CD4-positive, alpha-beta T cell treated with Interferon alpha-2 for 1 hour (primary cell): ENCODE measurements at places on chromosomes 12 and 14.

GRCh38 chr14:51929166-51929565, 60.2 kb upstream of the RTRAF start:
- DNase-seq, result no peak

GRCh38 chr12:59847127-59847526, 251.3 kb downstream of the SLC16A7 start:
- no peak for DNase-seq

GRCh38 chr14:30621354-30621939, 672 bp upstream of the SCFD1 start:
- DNase-seq, result peak; percentile 16

DNA sequence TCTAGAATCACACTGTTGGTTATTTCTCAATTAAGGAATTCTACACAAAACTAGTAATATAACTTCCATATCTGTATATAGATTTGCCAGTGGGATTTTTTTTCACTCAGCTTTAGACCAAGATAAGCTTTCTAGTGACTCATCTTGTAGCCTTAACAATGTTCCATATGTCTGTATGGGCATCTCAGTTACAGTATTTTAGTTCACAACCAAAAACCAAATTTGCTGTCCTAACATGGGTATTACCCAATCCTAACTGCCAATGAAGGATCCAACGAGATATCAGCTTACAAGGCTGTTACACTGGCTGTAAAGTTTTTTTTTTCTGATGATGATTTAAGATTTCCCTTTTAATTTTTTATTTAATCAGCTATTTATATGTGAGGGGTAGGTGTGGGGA, 31.5 kb upstream of the KRR1 start:
- DNase-seq, result no peak

GRCh38 chr12:56101045-56101444, 3.3 kb upstream of the PA2G4 start:
- no peak for DNase-seq

GRCh38 chr12:1936406-1937320, 18.2 kb upstream of the CACNA2D4 start:
- DNase-seq, result no peak

DNA sequence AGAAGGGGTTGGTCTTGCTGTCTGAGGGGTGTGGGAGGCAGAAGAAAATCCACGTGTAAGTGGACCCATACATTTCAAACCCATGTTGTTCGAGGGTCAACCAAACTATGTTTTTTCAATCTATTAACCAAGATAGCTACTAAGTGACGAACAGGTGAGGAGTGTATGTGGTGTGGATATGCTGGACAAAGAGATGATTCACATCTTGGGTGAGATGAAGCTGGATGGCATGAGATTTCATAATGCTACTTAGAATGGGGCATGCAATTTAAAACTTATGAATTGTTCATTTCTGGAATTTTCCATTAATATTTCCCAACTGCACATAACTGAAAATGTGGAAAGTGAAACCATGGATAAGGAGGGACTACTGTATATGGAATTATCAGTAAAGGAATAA, 17.9 kb upstream of the KTN1 start:
- DNase-seq, result no peak

DNA sequence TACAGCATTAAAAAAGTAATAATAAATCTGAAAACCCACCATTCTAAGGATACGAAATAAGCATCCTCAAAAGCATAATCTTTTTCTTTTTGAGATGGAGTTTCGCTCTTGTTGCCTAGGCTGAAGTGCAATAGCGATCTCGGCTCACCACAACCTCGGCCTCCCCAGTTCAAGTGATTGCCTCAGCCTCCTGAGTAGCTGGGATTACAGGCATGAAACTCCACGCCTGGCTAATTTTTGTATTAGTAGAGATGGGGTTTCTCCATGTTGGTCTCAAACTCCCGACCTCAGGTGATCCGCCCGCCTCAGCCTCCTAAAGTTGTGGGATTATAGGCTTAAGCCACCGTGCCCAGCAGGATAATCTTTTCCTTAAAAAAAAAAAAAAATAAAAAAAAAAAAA, 4.3 kb downstream of the CCNT1 start:
- DNase-seq, result no peak

DNA sequence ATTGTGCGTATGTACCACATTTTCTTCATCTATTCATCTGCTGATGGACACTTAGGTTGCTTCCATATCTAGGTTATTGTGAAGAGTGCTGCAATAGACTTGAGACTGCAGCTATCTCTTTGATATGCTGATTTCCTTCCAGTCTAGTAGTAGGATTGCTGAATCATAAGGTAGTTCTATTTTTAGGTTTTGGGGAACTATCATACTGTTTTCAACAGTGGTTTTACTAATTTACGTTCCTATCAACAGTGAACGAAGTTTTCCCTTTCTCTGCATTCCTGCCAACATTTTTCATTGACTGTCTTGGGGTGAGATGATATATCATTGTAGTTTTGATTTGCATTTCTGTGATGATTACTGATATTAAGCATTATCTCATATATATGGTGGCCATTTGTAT, 482.2 kb downstream of the SLC16A7 start:
- no peak for DNase-seq

- DNase-seq, result peak; percentile 87
These were observed 65.0 kb downstream of the SETD3 start for GRCh38 chr14:99415496-99416281.

- peak; percentile 9 for DNase-seq
These were observed 37.4 kb upstream of the PSMA6 start for GRCh38 chr14:35254736-35255135.

DNA sequence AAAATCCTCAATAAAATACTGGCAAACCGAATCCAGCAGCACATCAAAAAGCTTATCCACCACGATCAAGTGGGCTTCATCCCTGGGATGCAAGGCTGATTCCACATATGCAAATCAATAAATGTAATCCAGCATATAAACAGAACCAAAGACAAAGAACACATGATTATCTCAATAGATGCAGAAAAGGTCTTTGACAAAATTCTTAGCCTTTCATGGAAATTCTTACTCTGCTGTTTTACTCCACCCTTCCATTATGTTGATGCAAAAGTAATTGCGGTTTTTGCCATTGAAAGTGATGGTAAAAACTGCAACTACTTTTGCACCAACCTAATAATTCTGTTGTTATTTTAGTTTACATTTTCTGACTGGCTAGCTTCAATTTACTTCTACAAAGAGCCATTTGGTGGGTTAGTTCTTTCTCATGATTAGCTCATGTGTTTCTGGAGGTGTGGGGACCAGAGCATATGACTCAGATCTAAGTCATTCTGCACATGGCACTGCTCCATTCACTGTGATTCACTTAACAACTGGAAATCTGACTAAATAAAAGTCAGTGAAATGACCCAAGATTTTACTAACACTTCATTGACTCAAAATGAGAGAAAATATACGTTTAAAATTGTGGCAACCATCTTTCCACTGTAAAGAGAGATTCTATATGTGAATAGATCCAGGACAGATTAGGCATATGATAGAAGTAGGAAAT, 99.9 kb downstream of the TMTC3 start:
- no peak for DNase-seq

DNA sequence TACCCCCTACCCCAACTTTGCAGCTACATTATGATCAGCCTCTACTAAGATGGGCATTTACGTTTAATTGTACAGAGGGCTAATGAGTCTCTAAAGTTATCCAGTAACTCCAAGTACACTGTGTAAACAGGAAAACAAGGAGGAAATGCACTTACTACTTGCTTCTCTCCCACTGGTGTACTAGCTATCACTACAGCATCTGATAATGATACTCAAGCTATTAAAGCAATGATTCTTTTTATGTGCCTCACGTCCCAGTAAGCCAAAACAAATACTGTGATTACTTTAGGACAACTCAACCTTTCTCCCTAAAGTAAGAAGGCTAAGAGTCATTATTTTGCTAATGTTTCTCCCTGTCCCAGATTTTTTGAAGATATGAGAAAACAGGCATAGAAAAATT, 128.6 kb upstream of the CCDC175 start:
- no peak for DNase-seq

GRCh38 chr12:11500861-11501230, 105.5 kb upstream of the PRB2 start:
- no peak for DNase-seq

DNA sequence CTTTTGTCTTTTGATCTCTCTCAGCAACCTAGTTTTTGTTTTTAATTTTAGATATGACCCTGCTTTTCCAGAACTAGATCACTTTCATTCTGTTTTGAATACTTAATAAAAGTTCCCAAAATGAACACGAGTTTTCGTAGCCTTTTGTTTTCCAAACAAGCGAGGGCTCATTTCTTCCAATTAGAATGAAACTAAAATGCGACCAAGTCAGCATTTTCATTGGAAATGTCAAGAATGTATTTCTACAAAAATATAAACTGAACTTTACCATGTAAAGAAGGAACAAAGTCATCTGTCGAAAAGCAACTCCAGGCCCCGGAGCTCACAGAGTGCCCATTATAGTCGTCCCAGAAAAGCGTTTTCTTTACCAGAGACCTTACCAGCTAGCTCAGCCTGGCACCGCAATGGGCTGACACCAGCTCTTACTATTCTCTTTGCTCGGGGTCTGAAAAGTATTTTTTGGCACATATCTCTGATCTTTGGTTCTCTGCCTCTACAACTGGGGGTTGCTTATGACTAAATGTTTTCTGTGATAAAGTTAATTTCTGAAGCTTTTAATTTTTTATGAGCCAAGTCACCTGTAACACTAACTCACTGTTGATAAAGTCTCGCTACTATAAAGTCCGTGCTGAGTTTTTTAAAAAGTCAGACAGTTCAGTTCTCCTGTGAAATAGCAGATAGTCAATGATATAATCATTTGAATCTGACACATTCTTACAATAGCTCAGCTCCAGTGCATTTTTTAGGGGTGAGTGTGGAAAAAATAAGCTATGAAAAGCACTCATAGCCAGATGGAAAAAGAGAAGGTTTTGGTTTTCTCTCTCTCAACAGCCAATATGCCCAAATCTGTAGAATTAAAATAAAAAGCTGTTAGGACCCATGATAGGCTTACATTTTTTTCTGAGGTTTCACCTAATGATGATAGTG, 43.4 kb downstream of the SAMD4A start:
- DNase-seq, result no peak

- no peak for DNase-seq
These were observed 35.4 kb downstream of the SPTLC2 start for GRCh38 chr14:77580964-77581505.

DNA sequence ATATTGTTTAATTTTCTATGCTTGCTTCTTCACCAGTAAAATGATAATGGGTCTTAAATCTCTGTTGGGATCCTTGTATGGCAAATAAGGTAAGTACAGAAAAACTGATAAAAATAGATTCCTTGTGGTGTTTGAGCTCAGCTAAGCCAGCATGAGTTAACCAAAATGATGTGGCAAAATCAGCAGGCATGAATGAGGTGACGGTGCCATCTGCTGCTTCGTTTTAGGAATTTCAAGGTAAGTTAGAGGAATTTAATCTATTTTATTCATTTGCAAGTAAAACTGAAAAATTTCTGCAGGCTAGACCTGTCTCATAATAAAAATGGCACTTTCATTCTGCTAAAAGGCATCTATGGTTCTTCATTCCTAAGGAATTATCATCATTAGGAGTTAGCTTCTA, 10.0 kb upstream of the CLEC7A start:
- peak; percentile 61 for DNase-seq

- no peak for DNase-seq
These were observed 21.9 kb downstream of the PPP2R5C start for GRCh38 chr14:101783260-101784016.

DNA sequence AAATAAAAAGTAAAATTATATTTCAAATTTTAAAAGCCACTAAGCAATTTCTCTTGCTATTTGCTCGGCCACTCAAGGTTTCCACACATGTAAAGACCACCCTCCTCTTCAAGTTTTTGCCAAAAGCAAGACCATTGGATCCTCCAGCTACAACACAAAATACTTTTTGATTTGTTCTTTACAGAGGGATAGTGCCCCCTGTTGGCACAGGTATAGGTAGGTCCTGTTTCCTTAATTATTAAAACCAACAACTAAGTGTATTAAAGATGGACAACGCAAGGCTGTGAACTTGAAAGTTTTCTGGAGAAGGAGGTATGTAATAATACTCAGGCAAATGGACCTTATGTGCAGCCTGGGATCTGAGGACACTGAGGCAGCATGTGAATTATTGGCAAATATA, 23.8 kb downstream of the ATP6V1D start:
- no peak for DNase-seq

DNA sequence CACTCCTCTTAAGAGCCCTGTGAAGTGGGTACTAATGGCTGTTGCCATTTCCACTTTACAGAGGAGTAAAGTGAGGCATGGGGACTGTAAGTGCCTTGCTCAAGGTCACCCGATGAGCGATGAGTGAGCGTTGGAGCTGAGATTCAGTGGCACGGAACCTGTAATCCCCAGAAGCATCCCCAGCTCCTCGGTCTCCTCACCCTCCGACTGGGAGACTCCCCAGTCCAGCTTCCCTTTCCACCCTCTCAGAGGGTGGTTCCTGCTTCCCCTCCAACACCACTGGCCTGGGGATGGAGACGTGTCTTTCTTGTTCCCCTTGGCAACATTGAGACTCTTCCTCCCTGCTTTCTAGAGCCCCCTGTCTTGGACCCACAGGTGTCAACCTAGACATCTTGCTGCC, 32.6 kb downstream of the TMEM63C start:
- no peak for DNase-seq

- DNase-seq, result peak; percentile 76
These were observed 57.9 kb upstream of the PNMA1 start for GRCh38 chr14:73771848-73772638.

DNA sequence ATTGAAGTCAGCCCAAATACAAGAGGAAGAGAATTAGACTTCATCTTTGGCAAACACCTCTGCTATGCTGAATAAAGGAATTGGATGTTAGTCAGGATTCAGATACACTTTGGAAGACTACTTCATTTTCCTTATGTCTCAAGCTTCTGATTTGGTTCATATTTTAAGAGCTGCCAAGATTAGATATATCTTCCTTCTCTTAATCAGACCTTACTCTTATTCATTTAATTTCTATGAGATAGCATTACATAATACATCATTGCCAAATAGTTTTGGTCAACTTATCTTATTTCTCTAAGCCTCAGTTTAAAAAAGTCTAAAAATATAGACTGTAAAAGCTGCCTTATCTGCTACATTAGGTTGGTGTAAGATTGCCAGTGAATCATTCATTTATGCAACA, 330.6 kb upstream of the NAV3 start:
- no peak for DNase-seq

DNA sequence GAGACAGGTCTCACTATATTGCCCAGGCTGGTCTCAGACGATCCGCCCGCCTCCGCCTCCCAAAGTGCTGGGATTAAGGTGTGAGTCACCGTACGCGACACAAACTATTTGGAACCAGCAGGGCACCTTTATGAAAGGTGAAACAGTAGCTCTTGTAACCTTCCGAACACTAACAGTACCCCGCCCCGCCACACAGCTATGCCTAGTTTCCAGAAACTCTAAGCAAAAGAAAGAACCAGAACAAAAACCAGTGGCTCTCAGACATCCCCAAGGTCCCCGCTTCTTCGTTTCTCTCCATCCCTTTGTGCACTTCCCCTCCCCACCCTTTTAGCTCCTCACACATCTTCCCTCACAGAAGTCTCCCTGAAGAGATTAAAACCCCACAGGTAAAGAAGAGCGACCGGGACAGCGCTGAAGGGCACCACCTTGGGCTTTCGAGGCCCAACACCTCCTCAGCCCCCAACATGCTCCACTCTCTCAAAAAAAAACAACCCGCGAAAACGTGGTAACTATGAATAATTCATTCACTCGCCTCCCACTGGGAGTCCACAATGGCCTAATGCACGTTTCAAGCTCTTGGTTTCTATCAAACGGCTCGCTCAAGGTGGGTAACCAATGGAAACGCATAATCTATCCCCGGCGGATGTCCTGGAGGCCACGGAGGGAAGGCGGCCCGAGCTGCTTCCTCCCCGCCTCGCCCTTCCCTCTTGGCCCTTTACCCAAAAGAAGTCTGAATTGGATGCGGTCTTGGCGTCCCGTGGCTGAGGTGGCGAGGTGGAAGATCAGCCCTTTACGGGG, 877 bp downstream of the BAG5 start:
- DNase-seq, result no peak
